AG09309 (cell line): ENCODE measurements at places on chromosomes 1 and 21.
A peak's percentile ranks its signal among the peaks of the same experiment; 100 is the strongest.

DNA sequence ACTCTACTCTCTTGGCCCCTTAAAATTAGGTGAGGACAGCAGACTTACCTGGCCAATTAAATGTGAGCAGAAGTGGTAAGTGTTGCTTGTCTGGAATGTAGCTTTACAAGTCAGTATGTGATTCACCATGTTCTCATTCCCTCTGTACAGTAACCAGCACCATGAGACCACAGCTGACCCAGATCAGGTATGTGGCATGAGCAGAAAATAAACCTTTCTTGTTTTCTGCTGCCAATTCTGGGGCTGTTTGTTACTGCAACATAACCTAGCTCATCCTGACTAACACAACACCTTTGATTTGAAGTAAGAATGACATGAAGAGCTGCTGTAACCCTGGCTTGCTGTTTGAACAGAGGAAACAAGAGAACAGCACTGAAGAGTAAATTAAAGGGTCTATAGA lies 24.9 kb downstream of the ITPKB start:
- DNase-seq: no peak

GRCh38 chr1:44485934-44486460 lies 80.9 kb downstream of the RNF220 start:
- DNase-seq: no peak

GRCh38 chr1:109996476-109996875 lies 11.9 kb downstream of the AHCYL1 start:
- peak; percentile 65 for DNase-seq

DNA sequence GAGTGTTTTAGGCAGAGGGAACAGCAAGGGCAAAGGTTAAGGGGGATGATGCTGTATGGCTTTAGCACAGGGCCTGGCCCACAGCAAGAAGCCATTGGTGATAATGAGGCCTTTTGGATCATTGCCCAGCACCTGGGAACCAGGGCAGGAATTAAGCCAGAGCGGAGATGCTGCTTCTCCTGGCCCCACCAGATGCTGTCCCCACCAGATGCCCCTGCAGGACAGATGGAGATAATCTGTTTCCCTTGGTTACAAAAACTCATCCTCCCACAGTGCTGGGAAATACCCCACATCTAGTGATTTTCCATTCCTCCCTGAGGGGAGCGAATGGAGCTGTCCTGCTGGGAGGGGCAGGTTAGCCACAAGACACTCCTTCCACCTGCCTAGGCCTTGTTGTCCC lies 18.8 kb downstream of the OPRD1 start:
- DNase-seq: no peak

DNA sequence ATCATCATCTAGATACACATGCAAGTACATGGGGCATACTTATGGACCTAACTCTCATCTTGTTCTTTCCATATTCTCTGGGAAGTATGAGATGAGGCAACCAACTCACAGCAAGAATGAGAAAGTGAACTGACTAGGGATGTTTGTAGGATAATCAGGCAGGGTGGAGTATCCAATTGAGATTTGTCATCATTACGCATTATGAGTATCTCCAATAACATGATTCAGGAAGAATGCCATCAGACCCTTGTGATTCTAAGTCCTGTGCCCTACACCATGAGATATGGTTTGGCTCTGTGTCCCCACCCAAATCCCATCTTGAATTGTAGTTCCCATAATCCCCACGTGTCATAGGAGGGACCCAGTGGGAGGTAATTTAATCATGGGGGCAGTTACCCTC lies 154.0 kb downstream of the SLC30A10 start:
- no peak for DNase-seq

DNA sequence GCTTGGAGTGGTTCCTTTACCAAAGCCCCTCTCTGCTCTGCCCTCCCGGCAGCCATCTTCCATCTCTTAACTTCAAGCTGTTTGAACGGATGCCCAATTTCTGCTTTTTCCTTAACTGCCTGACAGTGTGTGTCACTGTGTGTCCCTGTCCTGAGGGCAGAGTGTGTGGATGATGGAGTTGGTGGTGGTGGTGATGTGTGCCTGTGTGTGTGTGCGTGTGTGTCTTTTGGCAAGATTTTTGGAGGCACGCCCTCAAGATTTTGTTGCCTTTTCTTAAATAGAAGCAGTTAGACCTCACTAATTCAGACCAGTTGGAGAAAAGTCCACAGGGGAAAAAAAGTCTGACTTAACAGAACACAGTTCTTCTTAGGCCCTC lies 30.3 kb downstream of the SERTAD4 start:
- peak; percentile 63 for DNase-seq

GRCh38 chr21:36839123-36839522 lies 127.3 kb downstream of the HLCS start:
- DNase-seq: peak; percentile 39

DNA sequence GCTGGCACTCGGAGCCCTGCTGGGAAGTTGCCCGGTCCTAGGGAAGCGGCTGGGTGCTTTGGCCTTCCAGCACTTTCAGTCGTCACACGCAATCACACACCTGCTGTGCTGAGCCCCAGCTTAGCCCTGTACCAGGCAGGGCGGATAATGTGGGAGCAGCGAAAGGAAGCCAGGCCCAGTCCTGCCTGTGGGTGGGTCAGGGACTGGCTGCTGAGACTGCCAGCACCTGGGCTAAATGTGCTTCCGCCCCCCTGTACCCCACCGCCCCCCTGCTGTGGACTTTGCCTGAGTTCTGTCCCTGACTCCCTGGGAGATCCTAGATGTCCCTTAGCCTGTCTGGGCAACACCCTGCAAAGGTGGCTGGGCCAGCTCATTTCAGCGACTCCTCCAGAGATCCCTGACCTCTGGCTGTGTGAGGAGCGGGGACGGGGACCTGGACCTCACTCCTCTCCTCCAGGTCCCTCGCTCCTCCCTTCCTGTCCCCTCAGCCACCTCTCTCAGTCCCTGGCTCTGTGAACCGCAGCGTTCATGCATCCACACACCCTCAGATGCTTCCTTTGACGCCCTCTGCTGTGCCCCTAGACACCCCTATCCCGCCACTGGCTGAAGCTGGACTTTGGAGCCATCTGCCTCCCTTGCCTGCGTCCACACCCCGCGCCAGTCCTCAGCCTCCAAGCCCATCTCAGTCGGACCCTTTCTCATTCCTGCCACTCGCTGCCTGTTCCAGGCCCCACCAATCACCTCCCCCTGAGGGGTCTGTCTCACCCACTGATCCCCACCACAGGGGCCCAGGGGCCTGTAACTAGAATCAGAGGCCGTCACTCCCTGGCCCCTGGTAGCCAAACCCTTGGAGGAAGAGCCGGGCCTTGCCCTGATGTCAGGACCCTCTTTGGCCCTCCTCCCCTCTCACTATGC lies 1.4 kb downstream of the MMEL1 start:
- DNase-seq: no peak
